ENCODE measurements at places on chromosomes 13 and 19.
A peak's percentile ranks its signal among the peaks of the same experiment; 100 is the strongest.

- no peak for DNase-seq
Measured at GRCh38 chr19:45123440-45123850, 30.5 kb downstream of the PPP1R37 start.

DNA sequence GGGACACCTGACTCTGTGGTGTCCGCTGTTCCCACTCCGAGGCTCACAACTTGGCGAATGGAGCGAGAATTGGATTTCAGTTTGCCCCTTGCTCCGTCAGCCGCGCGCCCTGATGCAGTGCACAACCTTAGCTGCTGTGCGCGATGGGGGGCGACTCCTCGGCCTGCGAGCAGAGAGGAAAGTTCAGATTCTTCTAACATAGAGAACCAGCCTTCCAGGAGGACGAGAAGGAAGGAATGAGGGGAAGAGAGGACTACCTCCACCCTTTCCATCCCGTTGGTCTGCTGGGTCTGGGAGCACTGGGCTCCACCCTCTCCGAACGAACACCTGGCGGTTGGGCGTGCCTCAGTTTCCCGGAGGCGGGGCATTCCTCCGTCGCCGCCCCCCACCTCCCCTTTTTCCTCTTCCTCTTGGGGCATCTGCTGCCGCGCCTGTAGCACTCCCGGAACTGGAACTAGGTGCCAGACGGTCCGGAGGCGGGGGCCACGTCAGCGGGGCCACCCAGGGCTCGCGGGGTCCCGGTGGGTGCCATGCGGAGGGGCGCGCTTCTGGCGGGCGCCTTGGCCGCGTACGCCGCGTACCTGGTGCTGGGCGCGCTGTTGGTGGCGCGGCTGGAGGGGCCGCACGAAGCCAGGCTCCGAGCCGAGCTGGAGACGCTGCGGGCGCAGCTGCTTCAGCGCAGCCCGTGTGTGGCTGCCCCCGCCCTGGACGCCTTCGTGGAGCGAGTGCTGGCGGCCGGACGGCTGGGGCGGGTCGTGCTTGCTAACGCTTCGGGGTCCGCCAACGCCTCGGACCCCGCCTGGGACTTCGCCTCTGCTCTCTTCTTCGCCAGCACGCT, at the start of gene KCNK6:
KCNK6 (plus strand) TSS at position 425 of the 838 bp plus-strand sequence; CDS start at position 531, 106 bp downstream.
- DNase-seq = peak; percentile 67

GRCh38 chr13:79477968-79478367, 3.0 kb upstream of the NDFIP2 start:
- no peak for DNase-seq

- DNase-seq = no peak
Measured at GRCh38 chr13:40137400-40137799, 481.9 kb downstream of the COG6 start.

GRCh38 chr19:9467161-9467560, 31.3 kb downstream of the ZNF560 start:
- DNase-seq = no peak

DNA sequence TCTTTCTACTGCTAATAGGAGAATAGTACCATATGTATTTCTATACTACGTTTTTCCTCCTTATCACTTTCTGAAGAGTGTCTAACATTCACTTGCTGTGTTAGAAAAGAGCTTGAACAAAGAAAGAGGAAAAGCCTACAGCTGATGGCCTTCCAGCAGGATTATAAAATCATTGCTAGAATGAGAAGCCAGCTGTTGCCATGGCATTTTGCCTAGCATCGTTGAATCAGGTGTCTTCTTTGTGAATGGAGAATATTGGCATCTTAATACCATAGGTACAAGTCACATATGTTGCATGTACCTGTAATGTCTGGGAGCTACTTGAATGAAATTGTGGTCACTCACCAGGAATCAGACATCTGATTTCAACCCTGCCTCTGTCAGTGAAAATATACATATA, 1174.9 kb downstream of the PCDH17 start:
- no peak for DNase-seq

- DNase-seq = no peak
Measured at GRCh38 chr19:16084067-16084685, 7.9 kb downstream of the TPM4 start.

DNA sequence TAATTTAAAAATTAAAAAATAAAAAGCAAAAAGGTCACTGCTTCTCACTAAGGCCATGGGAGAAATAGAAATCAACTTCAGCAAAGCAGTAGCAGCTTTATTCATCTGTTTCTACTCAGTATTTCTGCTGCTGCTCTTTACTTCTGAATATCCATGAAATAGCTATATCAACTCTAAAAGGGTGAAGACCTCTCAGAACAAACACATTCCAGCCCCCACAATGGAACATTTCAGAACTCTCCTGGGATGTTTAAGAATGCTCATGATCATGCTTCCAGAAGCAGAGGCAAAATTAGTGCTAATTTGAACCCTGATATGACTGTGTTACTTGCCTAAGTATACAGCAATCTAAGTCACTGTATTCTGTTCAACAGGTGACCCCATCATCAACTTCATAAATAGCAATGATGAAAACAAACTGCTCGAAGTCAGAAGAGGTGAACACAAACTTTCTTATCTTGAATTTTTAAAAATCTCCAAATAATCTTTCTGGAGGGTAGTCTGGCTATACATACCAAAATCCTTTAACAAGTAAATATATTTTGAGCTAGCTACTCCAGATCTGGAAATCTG, 29.6 kb upstream of the DOCK9 start:
- no peak for DNase-seq

- no peak for DNase-seq
Measured at GRCh38 chr13:60720590-60720989, 323.6 kb downstream of the TDRD3 start.

GRCh38 chr19:13881692-13882418, 4.9 kb downstream of the NANOS3 start:
- no peak for DNase-seq

DNA sequence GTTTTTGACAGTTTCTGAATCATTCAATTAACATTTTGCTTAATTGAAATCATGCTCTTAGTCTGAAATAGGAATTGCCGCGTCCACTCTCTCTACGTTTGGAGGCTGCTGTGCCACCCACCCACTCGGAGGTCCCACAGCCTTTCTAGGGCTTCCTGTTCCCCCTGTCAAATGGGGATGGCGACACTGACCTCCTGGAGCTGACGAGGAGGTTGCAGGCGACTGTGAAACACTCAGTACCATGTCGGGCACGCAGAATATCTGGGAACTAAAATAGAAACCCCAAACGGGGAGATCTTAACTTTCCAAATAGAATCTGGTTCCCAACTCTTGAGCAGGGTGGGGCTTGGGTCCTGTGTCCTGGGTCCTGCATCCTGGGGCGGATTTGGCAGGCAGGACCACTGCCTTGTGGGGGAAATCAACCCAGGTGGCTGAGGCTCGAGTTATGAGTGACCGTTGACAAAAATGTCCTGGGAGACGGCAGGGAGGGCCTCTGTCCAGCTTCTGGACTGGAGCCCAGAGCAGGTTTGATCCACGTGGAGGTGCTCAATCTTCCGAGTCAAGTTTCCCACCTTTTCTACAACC, 124.6 kb downstream of the RAB20 start:
- DNase-seq = no peak

DNA sequence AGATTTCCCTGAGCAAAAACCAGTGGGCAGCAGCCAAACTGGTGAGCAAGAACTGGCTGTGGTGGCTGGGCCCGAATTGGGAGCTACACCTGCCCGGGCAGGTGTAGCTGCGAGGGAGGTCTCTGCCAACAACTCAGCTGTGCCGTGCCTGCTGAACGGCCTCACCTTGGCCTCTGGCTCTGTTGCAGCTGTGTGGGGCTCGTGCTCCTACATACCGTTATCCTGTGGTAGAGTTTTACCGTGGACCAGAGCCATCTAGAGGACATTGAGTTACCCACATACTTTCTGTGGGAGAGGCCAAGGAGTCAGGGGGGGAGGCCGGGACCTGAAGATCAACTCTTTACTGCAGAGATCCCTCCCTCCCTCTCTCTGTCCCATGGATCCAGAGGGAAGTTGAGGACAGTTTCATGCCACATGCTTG, 113.2 kb downstream of the TM9SF2 start:
- no peak for DNase-seq

DNA sequence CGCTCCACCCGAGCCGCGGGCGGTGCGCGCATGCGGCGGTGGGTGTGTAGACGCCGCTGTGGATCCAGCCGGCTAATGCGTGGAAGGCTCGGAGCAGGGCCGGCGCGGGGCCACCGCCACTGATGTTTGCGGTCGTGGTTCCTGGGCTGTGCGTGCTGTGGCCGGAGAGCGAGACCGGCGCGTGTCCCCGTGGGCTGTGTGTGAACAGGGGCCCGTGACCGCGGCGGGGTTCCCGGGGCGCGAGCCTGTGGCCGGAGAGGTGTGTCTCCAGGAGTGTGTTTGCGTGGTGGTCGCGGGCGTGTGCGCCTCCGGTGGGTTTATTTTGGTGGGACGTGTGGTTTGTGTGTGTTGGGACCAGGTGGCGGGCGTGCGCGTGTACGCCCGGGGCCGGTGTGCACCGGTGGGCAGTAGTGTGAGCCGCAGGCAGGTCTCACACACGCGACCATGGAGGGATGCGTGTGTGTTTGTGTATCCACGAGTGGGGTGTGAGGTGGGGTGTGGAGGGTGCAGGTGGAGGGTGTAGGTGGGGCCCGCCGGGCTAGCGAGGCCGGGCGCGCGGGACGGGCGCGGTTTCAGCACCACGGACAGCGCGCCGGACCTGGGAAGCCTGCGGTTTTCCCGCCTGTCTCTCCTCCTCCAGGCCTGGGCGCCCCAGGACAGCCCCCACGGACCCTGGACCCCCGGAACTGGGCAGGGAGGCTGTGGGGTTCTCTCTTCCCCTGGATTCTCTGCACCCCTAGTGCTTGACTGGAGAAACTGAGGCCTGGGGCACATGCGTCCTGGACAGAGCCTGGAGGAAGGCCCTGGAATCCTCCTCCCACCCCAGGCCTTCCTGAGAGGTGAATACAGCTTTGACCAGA, 1.6 kb downstream of the HCN2 start:
- no peak for DNase-seq

DNA sequence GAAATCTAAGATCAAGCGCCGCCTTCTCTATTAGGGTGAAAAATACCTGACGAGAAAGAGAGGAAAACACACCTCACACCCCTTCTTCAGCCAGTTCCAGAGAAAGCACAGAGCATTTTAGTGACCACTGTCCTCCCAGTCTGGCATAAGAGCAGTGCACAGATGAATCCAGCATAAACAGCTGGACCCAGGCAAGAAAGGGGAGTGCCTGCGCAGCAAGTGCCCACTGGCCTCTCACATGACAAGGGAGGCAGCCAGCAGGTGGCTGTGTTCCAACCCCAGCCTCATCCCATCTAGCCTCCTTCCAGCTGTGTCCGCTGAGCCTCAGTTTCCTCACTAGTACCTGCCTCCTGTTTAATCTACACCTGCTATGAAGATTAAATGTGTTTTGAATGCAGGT, 8.0 kb downstream of the MED26 start:
- no peak for DNase-seq

DNA sequence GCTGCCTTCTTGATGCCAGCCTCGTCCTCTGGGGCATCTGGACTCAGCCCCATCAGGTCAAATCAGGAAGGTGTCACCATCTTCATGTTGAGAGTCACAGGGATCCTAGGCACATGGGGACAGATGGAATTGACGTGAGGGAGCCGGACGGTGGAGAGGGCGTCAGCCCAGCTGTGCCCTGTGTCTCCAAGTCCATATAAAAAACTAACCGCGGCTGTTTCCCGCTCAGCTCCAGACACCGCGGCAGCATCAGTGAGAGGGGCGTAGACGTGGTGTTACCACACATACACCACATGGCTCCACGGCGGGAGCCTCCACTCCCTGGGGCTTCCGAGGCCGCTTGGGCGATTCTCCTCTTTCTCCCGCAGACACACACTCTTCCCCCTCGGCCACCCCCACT, 5.6 kb upstream of the PRR36 start:
- peak; percentile 43 for DNase-seq

- DNase-seq = no peak
Measured at GRCh38 chr13:23243066-23243465, 62.3 kb downstream of the SGCG start.

DNA sequence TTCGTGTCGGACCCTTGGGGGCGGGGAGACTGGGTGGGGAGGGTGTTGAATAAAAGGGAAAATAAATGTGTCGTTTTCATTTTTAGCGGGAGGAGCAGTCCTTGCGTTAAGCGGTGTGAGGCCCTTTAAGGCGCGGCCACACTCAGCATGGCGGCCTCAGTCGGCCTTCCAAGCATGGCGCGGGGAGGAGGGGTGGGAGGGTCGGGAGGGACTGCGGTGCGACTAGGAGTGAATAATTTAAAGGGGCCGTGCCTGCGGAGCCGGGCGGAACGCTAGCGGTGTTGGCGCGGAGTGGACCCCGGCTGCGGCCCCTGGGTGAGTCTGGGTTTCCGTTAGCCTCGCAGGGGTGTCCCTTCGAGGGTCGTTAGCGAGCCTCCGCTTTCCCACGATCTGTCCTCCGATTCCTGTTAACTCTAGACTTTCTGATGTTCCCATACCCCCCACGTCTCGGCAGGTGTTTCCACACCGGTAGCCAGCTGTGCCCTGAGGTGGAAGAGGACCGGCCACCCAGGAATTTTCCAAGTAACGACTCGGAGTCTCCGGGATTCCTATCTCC, 1.5 kb upstream of the PNPLA6 start:
- DNase-seq = peak; percentile 95

GRCh38 chr19:58581227-58582141, 8.3 kb upstream of the MZF1 start:
- DNase-seq = peak; percentile 86

GRCh38 chr19:29634423-29635130, 28.5 kb downstream of the POP4 start:
- no peak for DNase-seq

DNA sequence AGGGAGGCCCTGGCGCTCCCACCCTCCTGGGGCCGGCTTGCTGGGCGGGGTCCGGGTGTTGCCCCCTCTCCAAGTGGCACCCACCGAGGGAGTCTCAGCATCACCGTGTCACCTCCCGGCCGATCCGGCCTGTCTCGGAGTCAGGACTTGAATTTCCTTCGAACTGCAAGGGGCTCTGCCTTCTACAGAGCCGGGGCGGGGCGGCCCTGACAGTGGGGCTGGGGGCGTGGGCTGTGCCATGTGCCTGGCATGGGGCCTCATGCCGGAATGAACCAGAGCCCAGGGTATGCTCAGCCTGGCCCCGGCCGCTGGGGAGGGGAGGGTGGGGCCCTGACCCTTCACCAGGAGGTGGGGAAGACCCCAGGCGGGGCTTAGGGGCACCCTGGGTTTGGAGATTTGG, 47.0 kb upstream of the TCF3 start:
- DNase-seq = no peak

DNA sequence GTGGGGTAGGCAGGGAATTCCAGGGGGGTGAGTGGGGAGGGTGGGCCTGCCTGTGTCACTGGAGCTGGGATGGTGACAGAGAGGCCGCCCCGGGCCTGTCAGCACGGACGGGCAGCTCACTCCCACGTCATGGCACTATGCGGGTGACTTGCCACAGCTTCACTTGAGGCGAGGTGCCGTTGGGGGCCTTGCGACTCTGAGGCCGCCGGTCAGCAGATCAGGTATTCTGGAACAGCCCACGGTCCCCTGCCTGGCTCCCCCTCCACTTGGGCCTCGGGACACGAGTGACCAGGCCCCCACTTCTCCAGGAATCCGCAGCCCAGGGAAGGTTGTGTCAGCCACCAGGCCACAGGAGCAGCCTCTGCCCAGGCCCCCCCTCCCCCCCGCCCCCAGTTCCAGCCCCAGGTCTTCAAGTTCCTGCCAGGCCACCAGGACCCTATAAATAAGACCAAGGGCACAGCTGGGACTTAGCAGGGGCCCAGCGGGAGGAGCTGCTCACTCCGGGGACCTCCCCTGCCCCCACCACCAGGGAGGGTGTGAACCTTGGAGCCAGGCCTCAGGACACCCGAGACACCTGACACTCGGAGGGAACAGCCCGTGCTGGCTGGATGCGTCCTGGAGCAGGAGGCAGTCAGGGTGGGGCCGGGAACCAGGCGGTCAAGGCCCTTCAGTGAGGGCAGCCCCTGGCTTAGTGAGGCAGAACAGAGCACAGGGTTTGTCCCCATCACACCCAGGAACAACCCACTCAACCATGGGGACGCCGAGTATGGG, 2.7 kb upstream of the MIDN start:
- no peak for DNase-seq
